ENCODE measurements at places on chromosomes 13 and 19.

GRCh38 chr19:7078008-7078407 is 8.5 kb downstream of the ZNF557 start:
- DNase-seq: no peak

DNA sequence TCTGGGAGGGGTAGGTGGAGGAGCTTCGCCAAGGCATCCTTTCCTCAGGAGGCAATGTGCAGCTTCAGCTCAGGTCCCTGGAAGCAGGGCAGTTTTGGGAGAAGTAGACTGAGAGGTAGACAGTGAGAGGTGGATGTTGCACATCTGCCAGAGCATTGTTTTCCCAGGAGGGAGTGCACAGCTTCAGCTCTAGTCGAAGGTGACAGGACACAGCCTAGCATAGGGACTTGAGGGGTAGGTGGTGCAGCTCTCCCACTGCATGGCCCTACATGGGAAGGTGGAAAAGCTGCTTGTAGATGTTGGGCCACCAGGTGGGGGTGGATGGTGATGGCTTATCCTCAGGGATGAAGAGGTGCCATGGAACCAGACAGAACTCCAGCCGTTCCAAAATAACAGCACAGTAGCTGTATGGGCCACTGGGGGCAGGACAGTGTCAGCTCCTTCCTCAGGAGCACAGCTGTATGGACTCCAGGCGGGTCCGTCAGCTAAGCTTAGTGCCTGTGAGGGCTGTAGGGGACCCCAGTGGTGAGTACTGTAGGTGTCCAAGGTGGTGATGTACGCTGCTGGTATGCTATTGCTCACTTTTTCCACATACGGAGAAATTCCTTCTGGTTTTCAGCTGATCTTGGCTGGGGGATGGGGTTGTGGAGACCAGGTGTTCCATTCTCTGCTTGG is 17.4 kb upstream of the ZNF543 start:
- no peak for DNase-seq

- DNase-seq: peak; percentile 69
These were observed 2.4 kb upstream of the LYL1 start for GRCh38 chr19:13104848-13105711.

- peak; percentile 66 for DNase-seq
These were observed 14.5 kb downstream of the PPFIA3 start for GRCh38 chr19:49133621-49134454.

DNA sequence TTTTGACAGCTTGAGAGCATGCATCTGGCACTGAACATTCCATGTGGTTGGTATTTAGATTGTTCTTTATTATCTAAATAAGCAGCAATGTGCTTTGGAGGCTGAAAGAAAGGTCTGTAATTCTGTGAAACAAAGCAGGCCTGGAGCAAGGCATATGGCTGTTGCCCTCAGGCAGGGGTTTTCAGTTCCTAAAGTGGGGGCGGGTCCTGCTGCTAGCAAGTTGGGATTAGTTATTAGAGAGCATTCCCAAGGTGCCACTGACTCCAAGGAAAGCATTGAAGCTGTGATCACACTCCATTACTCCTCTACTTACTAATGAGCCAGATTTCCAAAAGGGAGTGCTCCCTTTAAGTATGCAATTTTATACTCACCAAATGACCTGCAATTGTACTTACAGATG is 432.2 kb downstream of the OLFM4 start:
- no peak for DNase-seq

DNA sequence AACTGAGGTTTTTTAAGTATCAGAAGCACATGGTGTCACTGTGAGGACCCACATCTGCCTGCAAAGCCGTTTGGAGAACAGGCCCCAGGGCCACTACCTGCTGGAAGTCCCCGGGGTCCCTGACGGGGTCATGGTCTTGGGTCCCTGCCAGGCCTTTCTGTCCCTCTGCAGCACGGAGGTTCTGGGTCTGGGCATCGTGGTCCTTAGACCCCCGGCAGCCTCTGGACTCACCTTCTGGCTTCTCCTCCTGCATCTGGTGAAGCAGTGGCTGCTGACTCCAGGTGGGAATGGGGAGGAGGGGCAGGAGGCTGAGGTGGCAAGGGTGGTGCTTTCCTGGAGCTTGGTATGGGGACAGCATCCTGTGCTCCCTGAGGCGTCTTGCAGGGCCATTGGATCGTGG is 198.6 kb downstream of the TEX29 start:
- no peak for DNase-seq

DNA sequence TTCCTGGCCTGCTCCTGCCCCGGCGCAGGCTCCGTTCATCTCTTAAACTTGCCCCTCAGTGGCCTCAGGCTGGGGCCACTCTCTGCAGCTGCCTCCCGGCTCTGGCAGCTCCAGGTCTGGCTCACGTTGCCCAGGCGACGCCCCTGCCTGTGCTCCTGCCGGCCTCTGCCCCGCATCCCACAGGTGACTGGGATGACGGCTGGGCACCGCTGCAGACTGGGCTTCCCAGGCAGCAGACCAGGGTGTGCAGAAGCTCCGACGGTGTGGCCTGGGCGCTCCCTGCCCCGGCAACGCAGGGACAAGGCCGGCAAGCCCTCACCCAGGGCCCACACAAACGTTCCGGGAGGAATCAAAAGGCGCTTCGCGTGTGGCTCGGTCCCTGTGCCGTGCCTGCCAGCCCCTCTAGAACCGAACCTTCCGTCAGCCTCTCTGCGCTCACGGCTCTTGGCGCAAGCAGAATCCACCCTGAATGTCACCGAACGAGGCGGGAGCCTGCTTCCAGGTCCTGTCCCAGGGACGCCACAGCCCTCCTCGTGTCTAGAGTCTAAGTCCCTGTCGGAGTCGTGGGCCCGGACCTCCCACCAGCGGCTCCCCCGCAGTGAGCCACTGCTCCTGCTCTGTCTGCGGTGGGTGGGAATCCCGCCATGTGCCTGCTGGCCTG is 64.8 kb downstream of the MLLT1 start:
- no peak for DNase-seq

GRCh38 chr13:85693889-85694511 is 105.2 kb downstream of the SLITRK6 start:
- DNase-seq: no peak

DNA sequence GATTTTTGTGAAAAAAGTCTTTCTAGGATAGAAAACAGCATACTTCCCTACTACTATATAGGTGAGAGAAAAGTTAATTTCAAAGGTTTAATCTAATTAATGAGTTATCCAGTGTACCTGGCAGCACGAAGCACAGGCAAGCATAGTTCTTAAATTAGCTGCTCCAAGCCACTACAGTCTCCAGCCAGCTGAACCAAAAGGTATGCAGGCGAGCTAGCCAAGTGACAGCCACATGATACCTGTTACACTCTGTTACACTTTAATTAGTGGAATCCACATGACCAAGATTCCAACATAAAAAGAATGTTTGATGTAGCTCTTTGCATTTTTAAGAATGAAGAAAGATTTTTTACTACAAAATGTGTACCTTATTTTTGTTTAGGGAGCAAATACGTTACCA is 15.5 kb downstream of the SLC25A30 start:
- DNase-seq: no peak

DNA sequence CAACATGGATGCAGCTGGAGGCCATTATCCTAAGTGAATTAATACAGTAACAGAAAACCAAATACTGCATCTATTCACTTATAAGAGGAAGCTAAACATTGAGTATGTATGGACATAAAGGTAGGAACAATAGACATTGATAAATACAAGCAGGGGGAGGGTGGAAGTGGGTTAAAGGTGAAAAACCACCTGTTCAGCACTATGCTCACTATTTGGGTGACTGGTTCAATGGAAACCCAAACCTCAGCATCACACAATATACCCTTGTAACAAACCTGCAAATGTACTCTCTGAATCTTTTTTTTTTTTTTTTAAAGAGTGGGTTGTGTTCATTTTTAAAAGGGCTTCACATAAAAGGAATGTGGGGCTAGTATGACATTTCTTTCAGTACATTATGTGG is 26.9 kb upstream of the CPB2 start:
- no peak for DNase-seq

DNA sequence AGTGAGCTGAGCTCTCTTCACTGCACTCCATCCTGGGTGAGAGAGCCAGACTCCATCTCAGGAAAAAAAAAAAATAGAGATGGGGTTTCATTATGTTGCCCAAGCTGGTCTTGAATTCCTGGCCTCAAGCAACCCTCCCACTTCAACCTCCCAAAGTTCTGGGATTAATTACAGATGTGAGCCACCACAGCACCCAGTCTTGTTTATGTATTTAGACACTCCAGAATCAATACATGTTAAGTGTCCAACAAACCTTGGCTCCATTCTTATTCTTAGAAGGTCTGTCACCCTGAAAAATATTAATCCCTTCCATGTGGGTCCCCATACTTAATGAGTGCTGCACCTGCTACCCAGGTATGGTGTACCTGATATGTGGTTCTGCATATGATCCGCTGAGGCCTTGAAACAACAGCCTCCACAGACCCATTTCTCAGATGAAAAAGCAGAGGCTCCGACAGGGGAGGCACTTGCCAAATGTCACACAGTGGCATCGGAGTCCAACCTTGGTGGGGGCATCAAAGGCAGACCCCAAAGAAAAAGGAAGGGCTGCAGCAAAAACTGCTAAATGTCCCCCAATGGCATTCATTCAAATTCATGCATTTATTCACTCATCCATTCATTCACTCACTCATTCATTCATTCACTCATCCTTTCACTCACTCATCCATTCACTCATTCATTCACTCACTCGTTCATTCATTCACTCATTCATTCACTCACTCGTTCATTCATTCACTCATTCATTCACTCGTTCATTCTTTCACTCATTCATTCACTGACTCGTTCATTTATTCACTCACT is 16.7 kb downstream of the TICAM1 start:
- no peak for DNase-seq

DNA sequence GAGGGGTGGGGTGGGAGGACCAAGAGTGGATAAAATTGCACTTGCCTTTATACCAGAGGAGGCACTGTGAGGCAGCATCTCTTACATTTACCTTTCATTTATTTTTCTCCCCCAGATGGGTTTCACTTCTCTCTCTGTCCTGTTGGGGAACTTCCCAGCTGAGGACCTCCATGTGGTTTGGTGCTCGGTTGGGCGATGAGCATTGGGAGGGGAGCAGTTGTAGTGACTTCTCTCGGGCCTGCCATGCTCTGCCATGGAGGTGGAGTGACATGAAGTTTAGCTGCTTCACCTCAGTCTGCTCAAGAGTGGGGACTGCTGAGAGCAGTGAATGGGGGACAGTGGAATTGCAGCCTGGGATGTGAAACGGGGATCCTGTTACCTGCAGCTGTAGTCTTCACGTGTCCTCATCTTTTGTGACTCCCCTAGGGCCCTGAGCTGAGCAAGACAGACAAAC is 23.1 kb upstream of the CXCL17 start:
- peak; percentile 83 for DNase-seq

DNA sequence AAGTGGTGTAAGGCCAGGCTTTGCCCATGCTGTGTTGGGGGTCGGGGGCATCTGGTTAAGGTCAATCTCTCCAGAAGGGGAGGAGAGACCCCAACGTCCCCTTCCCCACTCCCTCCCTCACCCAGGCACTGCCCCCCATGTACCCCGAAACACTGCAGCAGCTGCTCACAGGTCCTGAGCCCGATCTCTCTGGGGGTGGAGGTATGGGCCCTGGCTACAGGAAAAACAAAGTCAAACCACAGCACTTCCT is 10.2 kb downstream of the CAPN12 start:
- DNase-seq: peak; percentile 72

GRCh38 chr13:42895776-42896175 is 96.3 kb downstream of the EPSTI1 start:
- DNase-seq: no peak

DNA sequence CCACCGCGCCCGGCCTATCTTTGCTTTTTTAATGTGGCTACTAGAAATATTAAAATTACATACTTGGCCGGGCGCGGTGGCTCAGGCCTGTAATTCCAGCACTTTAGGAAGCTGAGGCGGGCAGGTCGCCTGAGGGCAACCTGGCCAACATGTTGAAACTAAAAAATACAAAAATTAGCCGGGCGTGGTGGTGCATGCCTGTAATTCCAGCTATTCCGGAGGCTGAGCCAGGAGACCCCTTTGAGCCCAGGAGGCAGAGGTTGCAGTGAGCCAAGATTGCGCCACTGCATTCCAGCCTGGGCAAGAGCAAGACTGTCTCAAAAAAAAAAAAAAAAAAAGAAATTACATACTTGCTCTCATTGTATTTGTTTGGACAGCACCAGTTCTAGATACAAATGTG is 34.8 kb upstream of the DPRX start:
- DNase-seq: no peak

DNA sequence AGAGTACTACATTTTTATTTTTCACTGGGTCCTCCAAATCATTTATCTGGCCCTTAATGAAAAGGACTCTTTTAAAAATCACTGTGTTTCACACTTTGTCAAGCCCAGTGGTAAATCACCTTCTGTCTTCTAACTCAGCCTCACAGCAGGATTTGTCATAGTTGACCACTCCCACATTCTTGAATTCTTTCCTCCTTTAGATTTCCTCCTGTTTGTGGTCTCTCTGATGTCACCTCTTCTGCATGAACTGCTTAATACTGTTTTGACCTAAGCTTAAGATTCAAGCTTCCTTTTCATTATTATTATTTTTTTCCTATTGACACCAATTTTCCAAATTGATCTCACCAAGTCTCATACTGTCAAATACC is 899.8 kb upstream of the MIR17HG start:
- no peak for DNase-seq

DNA sequence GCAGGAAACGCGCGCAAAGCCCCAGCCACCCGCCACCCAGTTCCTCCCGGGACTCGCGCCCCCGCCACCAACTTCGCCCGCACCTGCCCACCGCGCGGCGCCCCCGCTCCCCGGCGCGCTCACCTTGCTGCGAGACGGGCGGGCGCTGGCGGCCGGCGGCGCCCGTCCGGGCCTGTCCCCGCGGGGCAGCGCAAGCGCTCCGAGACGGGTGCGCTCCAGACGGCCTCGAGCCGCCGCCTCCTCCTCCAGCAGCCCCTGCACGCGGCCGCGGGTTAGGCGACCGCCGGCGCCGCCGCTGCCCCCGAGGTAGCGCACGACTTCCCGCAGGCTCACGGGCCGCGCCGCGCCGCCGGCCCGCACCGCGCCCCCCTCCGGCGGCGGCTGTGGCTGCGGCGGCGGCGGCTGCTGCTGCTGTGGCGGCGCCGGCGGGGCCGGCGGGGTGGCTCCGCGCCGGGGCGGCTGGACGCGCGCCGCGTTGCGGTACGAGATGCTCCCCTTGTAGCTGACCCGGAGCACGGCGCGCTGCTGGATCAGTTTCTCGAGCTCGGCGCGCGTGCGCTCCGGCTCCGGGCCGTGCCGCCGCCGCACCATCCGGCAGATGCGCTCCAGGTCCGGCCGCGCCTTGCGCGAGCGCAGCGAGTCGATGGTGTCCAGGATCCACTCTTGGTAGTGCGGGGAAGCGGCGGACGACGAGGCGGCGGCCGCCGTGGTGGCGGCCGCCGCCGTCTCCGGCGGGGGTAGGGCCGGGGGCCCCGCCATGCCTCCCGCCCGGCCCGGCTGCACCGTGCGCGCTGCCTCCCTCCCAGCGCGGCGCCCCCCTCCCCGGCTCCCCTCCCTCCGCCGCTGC is 666 bp downstream of the SAMD1 start:
- no peak for DNase-seq

- no peak for DNase-seq
These were observed 14.5 kb downstream of the IPO5 start for GRCh38 chr13:97967948-97968347.

- no peak for DNase-seq
These were observed 16.9 kb downstream of the KCTD15 start for GRCh38 chr19:33813391-33814101.

GRCh38 chr13:73390100-73390499 is 331.3 kb downstream of the KLF5 start:
- DNase-seq: no peak

GRCh38 chr13:28763887-28764286 is 45.1 kb upstream of the SLC46A3 start:
- DNase-seq: no peak

Measured in GM13976 (cell line).